Panc1 (cell line): ENCODE measurements at places on chromosomes 2 and 18. TPM values are rescaled to one million over a fixed set of nuclear protein-coding genes. Genes with fewer than 3 reads are reported as not detected.

DNA sequence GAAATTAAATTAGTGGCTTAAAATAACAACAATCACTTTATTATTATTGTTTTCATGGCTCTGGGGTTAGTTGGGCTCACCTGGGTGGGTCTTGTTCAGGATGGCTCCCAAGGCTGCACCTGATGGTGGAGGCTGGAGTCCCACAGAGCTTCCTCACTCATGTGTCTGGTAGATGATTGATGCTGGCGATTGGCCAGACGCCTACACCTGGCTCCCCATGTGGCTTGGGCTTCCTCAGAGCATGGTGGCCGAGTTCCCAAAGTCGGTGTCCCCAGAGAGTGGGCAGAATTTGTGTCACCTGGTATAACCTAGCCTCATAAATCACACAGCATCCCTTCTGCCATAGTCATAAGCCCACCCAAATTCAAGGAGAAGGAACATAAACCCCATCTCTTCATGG, 18.2 kb downstream of the DBI start:
- no peak for DNase-seq

DNA sequence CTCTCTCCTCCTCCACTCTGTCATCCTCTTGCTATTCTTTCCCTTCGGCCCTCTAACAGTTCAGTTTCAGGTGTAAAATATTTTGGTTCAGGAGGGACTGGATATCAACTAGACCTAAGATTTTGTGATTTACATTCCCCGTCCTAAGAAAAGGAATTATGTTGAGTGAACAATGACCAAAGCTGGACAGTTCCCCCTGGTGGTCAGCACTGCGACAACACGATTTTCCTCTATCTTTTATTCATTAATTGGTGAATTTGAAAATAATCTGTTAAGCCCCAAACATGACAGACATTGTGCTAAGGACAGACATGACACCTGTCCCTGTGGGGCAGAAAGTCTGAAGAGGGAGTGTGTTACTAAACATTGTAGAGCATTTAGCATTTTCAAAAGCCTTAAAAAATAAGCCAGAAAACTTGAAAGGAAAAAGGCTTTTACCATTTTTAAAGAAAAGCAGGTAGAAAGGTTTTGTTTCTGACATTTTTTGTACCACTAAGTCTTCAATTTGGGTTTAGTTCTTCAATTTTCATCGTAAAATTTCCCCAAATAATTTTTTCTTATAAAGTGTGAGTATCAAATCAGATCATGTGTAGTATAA, 28.4 kb upstream of the GTF2A1L start:
- DNase-seq: peak; percentile 35

GRCh38 chr2:127083819-127084503, 23.0 kb downstream of the BIN1 start:
- DNase-seq: no peak

Gene WDSUB1
- total RNA-seq: 7.7 TPM

- no peak for DNase-seq
Observed at GRCh38 chr2:219823574-219823973, 196.1 kb downstream of the SLC4A3 start.

- no peak for DNase-seq
Observed at GRCh38 chr2:111208639-111209038, 87.9 kb downstream of the BCL2L11 start.

DNA sequence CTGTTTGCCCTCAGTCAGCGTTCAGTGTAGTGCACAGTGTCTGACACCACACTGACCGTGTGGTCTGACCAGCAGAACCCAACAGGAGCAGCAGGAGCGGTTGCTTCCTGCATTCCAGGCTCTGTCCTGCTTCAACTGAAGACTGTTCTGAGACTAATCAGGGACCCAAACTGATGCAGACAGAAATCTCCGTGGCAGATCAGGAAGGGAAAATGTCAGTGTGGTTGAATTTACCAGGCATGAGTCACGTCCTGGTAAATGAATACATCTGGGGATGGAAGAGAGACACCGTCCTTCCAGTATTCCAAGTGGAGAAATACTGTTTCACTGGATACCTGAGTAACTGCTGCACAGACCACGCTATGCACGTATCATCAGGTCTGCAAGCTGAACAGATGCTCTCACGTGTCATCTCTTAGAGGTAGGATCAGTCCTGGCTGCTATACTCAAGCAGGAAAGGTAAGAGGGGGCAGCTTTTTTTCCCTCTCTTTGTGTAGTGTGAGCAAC, 223.6 kb upstream of the EPAS1 start:
- peak; percentile 48 for DNase-seq

Gene ZNF396
- total RNA-seq: 2.8 TPM

Gene POTEC
- total RNA-seq: not detected

Gene PTPRM
- 1.6 TPM for total RNA-seq

- DNase-seq: no peak
Observed at GRCh38 chr2:43225788-43226557, 433 bp downstream of the ZFP36L2 start.

Gene KCNE4
- 0.21 TPM for total RNA-seq

- DNase-seq: no peak
Observed at GRCh38 chr2:157238296-157238695, 19.2 kb upstream of the GALNT5 start.

DNA sequence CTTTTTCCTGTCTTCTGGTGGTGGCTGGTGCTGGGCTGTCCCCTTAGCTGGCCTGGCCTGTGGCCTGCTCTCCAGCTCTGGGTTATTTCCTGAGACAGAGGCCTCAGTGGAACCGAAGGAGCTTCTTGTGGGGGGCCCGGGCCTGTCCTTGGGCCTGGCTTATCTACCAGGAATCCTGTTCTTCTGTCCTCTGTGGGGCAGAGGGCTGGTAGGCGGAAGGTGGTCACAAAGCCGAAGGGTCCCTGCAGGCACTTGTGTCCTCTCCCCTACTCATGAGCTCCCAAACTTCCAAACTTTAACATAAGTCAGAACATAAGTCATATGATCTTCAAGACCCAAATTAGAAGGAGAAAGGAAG, 74.6 kb upstream of the MCFD2 start:
- no peak for DNase-seq

DNA sequence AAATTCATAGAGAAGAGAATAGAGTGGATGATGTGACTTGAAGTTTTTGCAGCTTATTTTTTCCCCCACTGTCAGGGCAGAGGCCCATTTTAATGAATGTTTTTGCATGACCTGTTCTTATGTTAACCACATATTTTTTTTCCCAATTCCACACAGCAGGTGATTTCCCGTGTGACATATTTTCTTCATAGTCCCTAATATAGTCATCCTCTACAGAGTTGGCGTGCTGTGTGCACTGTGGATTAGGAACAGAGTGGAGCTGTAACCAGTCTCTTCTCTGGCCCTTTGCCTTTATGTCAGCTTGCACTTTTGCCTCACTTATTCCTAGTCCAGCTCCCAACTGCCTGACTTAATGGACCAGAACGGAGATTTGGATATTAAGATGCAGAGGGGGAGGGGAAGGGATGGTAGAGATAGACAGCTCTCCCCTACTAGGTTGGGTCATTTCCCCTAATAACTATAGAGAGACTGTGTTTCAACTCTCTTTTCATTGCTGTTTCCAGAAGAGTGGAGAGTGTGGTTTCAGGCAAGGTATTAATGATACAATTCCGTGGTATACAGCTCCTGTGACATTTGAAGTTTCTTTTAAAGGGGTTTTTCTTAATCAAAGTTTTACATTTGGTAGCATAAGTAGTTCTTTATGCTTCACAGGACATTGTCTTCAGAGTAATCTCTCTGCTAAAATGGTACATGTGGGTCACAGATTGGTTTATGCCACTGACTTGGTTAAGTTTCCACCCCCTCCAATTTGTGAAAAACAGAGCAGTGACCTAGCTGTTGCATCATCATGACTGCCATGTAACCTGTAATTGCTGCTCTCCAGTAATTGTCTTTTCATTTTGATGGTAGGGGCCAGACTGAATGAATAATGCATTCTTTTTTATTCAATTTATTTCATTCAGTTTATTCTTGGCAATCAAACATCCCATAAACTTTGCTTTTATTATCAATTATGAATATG, 161.3 kb downstream of the HAUS1 start:
- DNase-seq: no peak

GRCh38 chr2:192145496-192145895, 49.2 kb downstream of the TMEFF2 start:
- DNase-seq: no peak

- DNase-seq: no peak
Observed at GRCh38 chr18:64118406-64118805, 30.5 kb downstream of the LINC00305 start.

DNA sequence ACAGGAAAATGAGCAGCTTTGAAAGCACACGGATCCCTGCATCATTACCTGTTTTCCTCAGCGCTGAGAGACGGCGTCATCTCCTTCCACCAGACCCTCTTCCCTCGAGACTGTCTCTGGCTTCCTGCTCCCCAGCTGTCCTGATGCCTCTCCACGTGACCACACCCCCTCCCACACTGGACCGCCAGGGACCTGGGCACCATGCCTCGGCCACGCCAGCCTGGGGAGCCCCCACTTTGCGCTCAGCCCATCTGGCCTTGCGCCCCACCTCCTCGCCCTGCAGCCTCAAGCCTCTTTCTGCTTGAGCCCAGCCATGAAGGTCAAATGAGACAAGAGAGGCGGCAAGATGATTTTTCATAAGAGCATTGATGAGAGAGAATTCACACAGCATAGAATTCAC, 66.0 kb upstream of the ACKR3 start:
- DNase-seq: no peak

GRCh38 chr2:235642446-235643098, 148.7 kb downstream of the AGAP1 start:
- no peak for DNase-seq

GRCh38 chr2:208426412-208427045, 19.9 kb downstream of the PTH2R start:
- DNase-seq: no peak

DNA sequence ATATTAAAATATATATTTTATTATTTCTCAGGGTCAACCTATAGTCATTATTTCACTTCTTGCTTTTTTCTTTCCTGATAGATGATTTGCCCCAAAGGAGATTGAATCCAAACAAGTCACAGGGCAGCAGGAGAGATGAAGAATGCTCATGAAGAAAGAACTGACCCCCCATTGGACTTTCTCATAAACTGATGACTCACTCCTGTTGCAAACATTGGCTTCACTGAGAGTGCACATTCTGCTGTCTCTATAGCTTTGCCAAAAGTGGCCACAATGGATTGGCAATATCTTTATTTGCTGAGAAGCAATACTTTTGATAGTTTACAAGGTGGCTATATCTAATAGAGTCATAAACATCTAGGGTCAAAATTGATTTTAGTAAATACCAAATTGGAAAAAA, 55.9 kb upstream of the ZNF385B start:
- no peak for DNase-seq

- no peak for DNase-seq
Observed at GRCh38 chr2:204545861-204546735, 823 bp downstream of the PARD3B start.

DNA sequence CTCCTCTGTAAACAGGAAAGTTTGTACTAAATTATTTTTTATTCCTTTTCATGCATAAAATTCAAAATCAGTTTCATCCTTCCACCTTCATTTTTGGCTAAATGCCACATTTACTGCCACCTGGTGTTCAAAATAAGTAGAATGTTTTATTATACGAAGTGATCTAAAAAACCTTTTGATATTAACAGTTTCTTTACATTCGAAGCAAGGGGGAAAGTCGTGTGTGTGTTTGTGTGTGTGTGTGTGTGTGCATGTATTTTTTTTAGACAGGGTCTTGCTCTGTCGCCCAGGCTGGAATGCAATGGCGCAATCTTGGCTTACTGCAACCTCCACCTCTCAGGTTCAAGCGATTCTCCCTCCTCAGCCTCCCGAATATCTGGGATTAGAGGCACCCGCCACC, 9.0 kb upstream of the SCN9A start:
- no peak for DNase-seq

- no peak for DNase-seq
Observed at GRCh38 chr2:237474442-237474911, 12.6 kb upstream of the MLPH start.

DNA sequence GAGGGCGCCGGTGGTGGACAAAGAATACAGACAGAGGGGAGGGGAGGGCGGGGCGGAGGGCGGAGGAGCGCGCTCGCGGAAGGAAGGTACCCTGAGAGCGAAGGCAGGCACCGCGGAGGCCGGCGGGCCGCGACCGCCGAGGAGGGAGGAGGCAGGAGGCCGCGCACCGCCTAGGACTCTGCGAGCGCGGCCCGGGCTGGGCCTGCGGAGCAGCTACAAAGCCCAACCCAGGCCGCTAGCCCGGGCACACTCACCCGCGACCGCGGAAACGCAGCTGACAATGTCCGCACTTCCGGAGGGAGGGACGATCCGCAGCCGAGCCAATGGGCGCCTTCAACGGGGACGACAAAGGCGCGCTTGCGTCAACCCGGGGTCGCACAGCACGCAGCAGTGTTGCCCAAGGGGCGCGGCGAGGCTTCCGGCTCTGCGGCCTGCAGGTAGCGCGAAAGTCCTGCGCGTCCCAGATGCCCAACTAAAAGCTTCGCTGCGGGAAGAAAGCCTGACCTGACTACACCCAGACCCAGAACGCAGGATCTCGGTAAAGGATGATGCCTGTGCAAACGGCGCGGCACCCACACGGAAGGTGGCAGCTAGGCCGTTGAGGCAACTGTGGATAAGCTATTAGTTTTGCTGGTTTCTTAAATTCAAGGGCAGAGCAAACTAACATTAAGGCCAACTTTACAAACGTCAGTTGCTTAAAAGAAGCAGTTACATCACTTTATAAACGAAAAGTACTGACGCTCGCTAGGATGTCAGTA, at the start of gene C18orf32:
Gene C18orf32, minus strand, starts transcription at position 282 of the 758 bp plus-strand sequence. CDS start 3,486 bp downstream, outside the sequence.
- DNase-seq: no peak

DNA sequence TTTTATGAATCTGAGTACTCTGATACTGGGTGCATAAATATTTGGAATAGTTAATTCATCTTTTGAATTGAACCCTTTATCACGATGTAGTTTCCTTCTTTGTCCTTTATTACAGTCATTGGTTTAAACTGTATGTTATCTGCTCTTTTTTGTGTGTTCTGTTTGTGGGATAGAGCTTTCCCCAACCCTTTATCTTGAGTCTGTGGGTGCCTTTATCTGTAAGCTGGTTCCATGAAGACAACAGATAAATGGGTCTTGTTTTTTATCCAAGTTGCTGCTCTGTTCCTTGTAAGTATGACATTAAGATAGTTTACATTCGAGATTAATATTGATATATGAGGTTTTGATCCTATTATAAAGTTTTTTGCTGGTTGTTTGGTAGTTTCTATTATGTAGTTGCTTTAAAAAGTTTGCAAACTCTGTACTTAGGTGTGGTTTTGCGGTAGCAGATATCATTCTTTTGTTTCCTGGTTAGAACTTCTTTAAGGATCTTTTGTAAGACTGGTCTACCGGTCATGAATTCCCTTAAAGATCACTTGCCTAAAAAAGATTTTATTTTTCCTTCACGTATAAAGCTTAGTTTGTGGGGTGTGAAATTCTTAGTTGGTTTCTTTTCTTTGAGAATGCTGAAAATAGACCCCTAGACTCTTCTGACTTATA, 1451.3 kb upstream of the SLC39A10 start:
- DNase-seq: no peak
